Fibroblast of lung (primary cell): ENCODE measurements at places on chromosomes 6 and 20. TPM values are rescaled to one million over a fixed set of nuclear protein-coding genes. Genes with fewer than 3 reads are reported as not detected.
A peak's percentile ranks its signal among the peaks of the same experiment; 100 is the strongest.

DNA sequence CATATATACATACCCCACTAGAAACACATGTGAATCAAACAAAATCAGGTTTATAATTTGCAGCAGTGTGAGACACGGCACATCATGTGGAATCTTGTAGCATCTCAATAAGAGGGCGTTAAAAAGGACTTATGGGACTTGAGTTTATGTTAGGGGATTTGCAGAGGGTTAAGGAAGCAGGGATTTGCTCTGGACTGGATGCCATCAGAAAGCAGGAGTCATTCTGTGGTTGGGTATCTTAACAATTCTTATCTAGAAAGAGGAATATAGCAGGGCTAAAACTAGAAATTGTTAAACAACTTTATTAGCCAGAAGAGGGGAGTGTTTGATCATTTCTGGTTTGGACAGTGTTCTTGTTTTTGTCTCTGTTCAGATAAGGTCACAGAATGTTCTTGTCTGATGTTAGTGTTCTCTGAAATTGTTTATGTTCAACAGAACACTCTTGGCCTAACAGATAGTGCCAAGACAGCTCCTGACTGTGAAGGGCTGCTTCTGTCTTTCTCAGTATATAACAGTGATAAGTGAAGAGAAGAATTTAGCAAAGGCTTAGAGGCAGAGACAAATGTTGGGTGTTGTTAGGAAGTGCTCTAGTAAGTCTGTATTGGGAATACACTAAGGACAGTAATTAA, 39.2 kb downstream of the LIN28B start:
- H3K4me1 ChIP-seq = no peaks in the 10 kb centered on the region
- no peak overlapping the region for H3K4me3 ChIP-seq

- no peaks in the 10 kb centered on the region for H3K36me3 ChIP-seq
- DNase-seq = no peak
- no peaks in the 10 kb centered on the region for H3K4me1 ChIP-seq
- no peak overlapping the region for H3K27ac ChIP-seq
- no peak overlapping the region for H3K4me3 ChIP-seq
- no peaks in the 10 kb centered on the region for H3K27me3 ChIP-seq
Measured at GRCh38 chr6:16003197-16003491, 125.7 kb upstream of the MYLIP start.

- H3K4me1 ChIP-seq = no peaks in the 10 kb centered on the region
- DNase-seq = no peak
- no peak overlapping the region for H3K4me3 ChIP-seq
- H3K36me3 ChIP-seq = no peaks in the 10 kb centered on the region
Measured at GRCh38 chr20:24059174-24059573, 70.6 kb upstream of the GGTLC1 start.

The FBXO5 gene
- 6.9 and 8.4 TPM in 2 replicates for total RNA-seq

- no peak for DNase-seq
- no peaks in the 10 kb centered on the region for H3K4me1 ChIP-seq
- peaks cover 14% of the 10 kb centered on the region for H3K27me3 ChIP-seq
- no peak overlapping the region for H3K27ac ChIP-seq
- H3K36me3 ChIP-seq = no peaks in the 10 kb centered on the region
Measured at GRCh38 chr20:37469531-37469930, 51.5 kb upstream of the NNAT start.

DNA sequence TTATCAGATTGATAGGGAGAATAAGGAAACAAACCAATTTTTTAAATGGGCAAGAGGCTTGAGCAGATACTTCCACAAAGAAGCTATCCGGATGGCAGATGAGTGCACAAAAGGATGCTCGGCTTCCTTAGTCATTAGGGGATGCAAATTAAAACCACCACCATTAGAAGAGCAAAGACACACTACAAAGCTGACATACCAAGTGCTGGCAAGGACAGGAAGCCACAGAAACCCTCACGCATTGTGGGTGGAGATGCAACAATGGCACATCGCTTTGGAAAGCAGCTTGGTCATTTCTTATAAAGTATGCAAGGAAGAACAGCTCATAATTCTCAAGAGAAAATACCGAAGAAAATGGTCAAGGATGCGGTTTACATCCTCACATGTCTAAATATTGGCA, 19.8 kb downstream of the BFSP1 start:
- no peaks in the 10 kb centered on the region for H3K4me1 ChIP-seq
- H3K27me3 ChIP-seq = peaks cover 5% of the 10 kb centered on the region
- DNase-seq = no peak
- H3K4me3 ChIP-seq = no peak overlapping the region
- H3K27ac ChIP-seq = no peak overlapping the region

GRCh38 chr6:137799950-137800568, 67.0 kb upstream of the TNFAIP3 start:
- DNase-seq = peak; percentile 39
- no peak overlapping the region for H3K4me3 ChIP-seq
- no peak overlapping the region for H3K27ac ChIP-seq
- no peaks in the 10 kb centered on the region for H3K27me3 ChIP-seq
